CD8-positive, alpha-beta memory T cell (primary cell): ENCODE measurements at places on chromosomes 1 and 21. TPM values are rescaled to one million over a fixed set of nuclear protein-coding genes. Genes with fewer than 3 reads are reported as not detected.

DNA sequence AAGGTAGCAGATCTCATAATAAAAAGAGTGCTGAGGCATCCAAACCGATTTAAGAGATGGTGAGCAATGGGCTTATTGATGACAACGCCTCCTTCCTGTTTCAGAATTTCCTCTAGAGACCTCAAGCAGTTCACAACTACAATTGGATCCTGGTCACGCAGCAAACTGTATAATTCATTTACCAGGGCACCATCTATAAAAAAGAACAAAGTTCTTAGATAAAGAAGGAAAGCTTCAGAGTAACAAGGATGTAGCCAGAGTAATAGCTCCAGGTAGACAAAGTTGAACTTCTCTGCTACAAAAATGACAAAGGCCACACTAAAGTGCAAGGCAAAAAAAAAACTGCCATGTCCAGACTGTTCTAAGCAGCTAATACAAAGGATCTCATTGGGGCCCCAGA is 3.4 kb downstream of the AP4B1 start:
- no peaks in the 10 kb centered on the region for H3K27me3 ChIP-seq
- H3K4me3 ChIP-seq = no peak overlapping the region
- DNase-seq = no peak
- peaks cover 36% of the 10 kb centered on the region for H3K36me3 ChIP-seq
- H3K27ac ChIP-seq = no peak overlapping the region

DNA sequence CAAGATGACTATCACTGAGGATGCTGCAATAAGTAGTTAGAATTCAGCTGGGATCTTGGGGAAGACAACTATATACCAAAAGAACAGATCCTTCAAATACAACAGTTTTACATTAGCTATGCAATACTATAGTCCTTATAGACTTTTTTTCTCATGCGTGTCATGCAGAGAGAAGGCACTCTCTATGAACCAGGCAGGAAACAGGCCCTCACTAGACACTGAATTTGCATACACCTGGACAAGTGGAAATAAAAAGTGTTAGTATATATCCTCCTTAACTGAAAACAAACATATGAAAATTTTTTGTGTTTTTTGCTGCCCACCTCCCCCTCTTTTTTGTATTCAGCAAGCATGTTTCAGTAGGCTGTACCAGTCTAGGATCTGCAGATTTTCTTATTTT is 29.9 kb downstream of the TMCO1 start:
- H3K4me3 ChIP-seq = no peak overlapping the region
- H3K4me1 ChIP-seq = no peaks in the 10 kb centered on the region
- H3K36me3 ChIP-seq = peaks cover 39% of the 10 kb centered on the region

DNA sequence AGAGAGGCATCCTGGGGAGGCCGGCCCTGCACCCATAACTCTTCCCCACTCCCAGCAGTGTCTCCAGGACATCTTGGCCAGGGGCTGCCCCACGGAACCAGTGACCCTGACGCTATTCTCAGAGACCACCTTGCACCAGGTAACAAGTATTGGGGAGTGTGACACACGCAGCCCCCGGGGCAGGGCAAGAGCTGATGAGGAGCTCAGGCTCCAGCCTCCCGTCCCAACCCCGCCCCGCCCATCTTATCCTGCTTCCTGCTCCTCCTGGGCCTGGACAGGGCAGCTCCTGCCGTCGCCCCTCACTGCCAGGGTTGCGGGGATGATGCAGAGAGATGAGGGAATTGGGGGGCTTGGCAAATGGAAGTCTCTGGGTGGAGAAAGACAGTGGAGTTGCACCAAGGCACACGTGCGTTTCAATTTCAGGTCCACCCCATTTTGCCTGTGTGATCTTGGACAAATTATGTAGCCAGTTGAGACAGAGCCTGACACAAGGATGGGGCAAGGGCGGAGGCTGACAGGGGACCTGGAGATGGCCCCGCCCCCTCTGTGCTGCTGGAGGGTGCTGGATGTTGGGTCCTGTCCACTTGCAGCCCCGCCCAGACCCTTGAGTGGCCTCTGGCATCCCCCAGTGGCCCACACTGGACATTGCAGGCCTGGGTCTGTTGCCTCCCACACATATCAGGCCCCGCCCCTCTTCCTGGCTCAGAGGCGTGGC is 10.7 kb downstream of the CLCNKA start:
- no peaks in the 10 kb centered on the region for H3K4me1 ChIP-seq
- no peak overlapping the region for H3K4me3 ChIP-seq
- no peaks in the 10 kb centered on the region for H3K27me3 ChIP-seq
- no peak for DNase-seq
- no peaks in the 10 kb centered on the region for H3K36me3 ChIP-seq

GRCh38 chr1:247540581-247540980 is 4.3 kb upstream of the OR2C3 start:
- no peaks in the 10 kb centered on the region for H3K4me1 ChIP-seq
- no peak overlapping the region for H3K4me3 ChIP-seq
- H3K27me3 ChIP-seq = no peaks in the 10 kb centered on the region
- H3K36me3 ChIP-seq = no peaks in the 10 kb centered on the region

DNA sequence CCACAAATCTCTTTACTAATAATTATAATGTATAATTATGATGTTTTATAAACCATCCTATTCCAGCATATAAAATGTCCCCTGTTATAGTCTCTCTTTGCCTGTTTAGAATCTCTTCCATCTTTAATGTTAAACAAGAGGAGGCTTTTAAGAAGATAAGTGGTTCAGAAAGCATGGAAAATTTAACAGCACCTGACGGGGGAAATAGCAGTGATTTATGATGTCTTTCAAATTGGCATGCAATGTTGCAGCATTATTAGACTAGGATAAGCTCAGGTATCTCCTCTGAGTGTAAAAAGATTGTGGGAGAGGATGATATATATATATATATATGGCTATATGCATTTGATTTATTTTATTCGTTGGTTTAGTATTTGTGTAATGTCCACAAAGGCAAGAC is 24.4 kb downstream of the GIPC2 start:
- DNase-seq = no peak
- H3K27me3 ChIP-seq = no peaks in the 10 kb centered on the region
- no peaks in the 10 kb centered on the region for H3K4me1 ChIP-seq
- no peak overlapping the region for H3K4me3 ChIP-seq

TTLL7 gene
- total RNA-seq = 0.85 TPM

TOR1AIP1 gene
- total RNA-seq = 52.6 TPM
